HepG2 (cell line): ENCODE measurements at places on chromosomes 6 and 20.

DNA sequence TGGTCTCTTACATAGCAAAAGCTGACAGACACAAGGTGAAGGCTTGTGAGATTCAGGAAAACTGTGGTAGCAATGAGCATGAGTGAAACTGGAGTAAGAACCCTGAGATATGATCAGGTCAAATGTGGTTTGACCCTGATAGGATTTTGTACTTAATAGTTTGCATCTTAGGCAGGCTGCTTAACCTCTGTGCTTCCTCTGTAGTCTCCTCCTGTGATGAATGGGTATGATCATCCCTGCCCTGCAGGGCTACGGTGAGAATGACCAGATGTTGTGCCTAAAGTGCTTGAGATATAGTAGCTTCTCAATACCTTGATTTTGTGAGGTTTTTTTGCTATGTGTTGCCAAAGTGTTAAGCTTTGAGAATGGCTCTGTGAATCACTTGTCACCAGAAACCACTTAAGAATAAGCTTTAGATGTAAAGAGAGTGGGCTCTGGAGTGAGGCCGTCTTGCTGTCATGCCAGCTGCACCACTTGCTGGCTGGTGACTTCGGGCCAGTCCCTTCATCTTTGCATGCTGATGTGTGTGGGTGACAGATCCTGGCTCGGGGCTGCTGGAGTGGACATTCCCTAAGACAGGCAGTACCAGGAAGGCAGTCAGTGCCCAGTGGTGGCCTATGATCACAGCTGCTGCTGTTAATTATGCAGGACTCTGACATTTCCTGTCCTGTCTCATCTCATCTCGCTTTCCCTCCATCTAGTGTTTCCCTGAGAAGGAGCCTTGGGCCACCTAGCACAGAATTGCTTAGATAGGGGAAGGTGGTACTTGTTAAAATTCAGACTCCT, 254.7 kb downstream of the NFATC2 start:
- DNase-seq, result no peak
- no peak overlapping the region for H3K4me3 ChIP-seq
- H3K4me1 ChIP-seq, result no peaks in the 10 kb centered on the region
- H3K36me3 ChIP-seq, result no peaks in the 10 kb centered on the region
- no peak overlapping the region for H3K27ac ChIP-seq

DNA sequence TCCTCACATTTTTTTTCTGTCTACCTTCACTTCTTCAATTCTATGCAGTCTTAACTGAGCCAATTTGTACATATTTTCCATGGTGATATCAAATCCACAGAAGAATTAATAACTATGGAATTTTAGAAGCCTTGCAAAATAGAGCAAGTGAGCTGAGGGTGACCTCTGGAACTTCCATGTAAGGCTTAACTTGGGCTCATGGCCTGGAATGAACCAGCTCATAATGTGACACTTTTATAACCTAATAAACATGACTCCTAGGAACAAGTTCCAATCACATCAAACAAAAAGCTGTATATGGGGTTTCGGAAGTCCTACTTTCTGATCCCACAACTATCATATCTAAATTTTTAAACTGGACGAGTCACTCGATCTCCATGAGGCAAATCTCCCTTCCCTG, 232.4 kb downstream of the FOXA2 start:
- H3K27ac ChIP-seq, result no peak overlapping the region
- H3K27me3 ChIP-seq, result peaks cover 32% of the 10 kb centered on the region
- H3K4me1 ChIP-seq, result no peaks in the 10 kb centered on the region
- no peaks in the 10 kb centered on the region for H3K36me3 ChIP-seq
- no peak overlapping the region for H3K4me3 ChIP-seq
- no peak for DNase-seq

DNA sequence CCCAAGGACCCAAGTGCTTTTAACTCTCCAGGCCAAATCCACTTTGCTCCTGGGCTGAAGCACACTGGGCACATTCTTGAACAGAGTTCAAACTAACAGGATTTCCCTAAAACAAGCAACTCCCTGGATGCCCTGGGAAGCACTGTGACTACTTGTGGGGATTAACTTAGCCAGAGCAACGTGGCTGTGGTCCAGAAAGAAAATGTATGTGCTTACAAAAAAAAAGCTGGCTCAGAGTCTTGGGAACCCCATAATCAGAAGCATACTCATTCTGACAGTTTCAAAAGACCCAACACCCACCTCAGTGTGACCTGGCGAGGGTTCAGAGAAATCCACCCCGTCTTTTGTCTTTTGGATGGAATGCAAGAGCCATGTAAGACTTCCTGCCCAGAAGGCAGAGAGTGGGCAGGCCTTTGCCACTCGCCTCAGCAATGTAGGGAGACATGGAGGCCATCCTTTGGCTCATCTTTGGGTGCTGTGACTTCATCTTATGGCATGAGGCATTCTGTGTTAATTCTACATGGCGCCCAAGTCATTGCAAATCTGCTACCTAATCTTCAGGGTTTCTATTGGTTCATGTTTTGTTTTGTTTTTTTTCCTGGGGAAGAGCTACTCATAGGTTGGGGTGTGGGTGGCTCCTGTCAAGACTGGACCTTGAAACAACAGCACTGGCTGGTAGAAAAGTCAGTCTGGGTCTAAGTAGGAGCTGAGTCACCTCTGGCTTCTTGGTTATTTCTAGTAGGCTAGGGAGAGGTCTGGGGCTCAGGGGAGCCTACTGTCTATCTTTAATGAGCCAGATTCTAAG, 248.6 kb upstream of the SUPT3H start:
- no peak overlapping the region for H3K27ac ChIP-seq
- no peaks in the 10 kb centered on the region for H3K4me1 ChIP-seq
- no peaks in the 10 kb centered on the region for H3K27me3 ChIP-seq
- H3K36me3 ChIP-seq, result no peaks in the 10 kb centered on the region
- H3K4me3 ChIP-seq, result no peak overlapping the region
- DNase-seq, result no peak

DNA sequence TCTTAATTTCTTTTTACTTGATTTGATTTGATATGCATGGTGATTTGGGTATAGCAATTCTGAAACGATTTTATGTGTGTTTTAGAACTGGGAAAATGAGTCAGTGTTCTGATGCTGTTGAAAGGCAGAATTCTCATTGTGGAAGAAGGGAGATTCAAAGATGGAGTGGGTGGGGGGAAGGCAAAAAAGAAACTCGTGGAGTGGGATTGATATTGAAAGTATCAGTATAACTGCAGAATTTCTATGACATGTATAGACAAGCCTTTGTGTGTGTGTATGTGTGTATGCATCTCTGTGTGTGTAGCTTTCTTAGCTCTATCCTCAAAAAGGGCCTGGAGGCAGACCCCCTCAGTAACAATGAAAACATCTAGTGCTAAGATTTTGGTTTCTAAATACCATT, 184.3 kb upstream of the OLIG3 start:
- H3K4me3 ChIP-seq, result no peak overlapping the region
- H3K36me3 ChIP-seq, result no peaks in the 10 kb centered on the region
- H3K4me1 ChIP-seq, result peaks cover 9% of the 10 kb centered on the region
- no peaks in the 10 kb centered on the region for H3K27me3 ChIP-seq
- DNase-seq, result no peak
- H3K27ac ChIP-seq, result no peak overlapping the region

GRCh38 chr6:7449018-7449417, 59.4 kb downstream of the RIOK1 start:
- H3K36me3 ChIP-seq, result no peaks in the 10 kb centered on the region
- H3K27me3 ChIP-seq, result peaks cover 5% of the 10 kb centered on the region
- no peak overlapping the region for H3K4me3 ChIP-seq

GRCh38 chr6:1739680-1740079, 130.0 kb downstream of the FOXC1 start:
- no peak overlapping the region for H3K27ac ChIP-seq
- no peak overlapping the region for H3K4me3 ChIP-seq
- H3K4me1 ChIP-seq, result no peaks in the 10 kb centered on the region
- no peak for DNase-seq

DNA sequence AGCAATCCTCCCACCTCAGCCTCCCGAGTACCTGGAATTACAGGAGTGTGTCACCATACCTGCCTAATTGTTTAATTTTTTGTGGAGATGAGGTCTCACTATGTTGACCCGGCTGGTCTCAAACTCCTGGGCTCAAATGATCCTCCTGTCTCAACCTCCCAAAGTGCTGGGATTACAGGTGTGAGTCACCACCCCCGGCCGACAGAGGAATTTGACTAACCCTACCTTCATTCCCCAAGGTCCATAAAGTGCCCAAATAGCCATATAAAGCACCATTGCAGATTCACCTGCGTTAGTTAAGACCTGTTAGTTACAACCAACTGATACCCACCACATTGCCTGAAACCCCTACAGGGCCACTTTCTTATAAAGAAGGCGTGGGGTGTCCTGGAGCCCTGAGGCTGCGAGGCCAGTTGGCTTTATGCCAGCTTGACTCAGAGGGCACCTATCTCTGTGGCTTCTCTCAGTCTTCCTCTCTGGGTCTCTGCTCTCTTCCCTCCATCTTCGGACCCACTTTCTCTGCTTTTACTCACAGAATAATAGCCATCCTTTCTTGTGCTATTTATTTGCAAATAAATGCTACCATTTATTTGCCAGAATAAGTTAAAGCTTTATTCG, 65.6 kb downstream of the SLC2A10 start:
- H3K27ac ChIP-seq, result no peak overlapping the region
- no peak overlapping the region for H3K4me3 ChIP-seq

GRCh38 chr20:54228841-54229240, 21.0 kb downstream of the PFDN4 start:
- H3K4me3 ChIP-seq, result no peak overlapping the region
- H3K4me1 ChIP-seq, result peaks cover 8% of the 10 kb centered on the region

DNA sequence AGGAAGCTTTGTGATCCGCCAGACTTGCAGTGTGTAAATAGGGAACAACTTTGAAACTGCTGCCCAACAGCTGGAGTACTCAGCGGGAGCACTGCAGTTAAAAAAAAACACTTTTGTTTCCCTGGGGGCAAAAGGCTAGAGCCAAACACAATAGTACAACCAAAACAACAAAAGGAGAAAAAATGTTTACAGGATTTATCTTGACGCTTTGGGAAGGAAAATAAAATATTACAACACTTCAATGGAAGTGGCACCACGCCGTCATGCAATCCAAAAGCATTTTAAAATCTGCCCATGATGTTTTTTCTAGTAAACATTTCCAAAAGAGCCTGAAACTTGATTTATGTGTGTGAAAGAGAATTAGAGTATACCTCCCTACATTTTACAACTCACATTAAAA, 26.0 kb downstream of the PTPRK start:
- no peaks in the 10 kb centered on the region for H3K27me3 ChIP-seq
- DNase-seq, result no peak
- H3K4me3 ChIP-seq, result no peak overlapping the region
- H3K27ac ChIP-seq, result no peak overlapping the region
- peaks cover 3% of the 10 kb centered on the region for H3K36me3 ChIP-seq

- peak overlapping the region; percentile 61 for H3K4me3 ChIP-seq
- no peaks in the 10 kb centered on the region for H3K27me3 ChIP-seq
- peak; percentile 39 for DNase-seq
- H3K4me1 ChIP-seq, result peaks cover 44% of the 10 kb centered on the region
- peaks cover 13% of the 10 kb centered on the region; the same call in 2 of the 3 replicates for H3K36me3 ChIP-seq
- H3K27ac ChIP-seq, result no peak overlapping the region
These were observed 1.2 kb downstream of the TCFL5 start for GRCh38 chr20:62860391-62860923.

- H3K4me3 ChIP-seq, result no peak overlapping the region
- no peaks in the 10 kb centered on the region for H3K36me3 ChIP-seq
- no peak for DNase-seq
- H3K27ac ChIP-seq, result no peak overlapping the region
- H3K4me1 ChIP-seq, result no peaks in the 10 kb centered on the region
These were observed 147.8 kb downstream of the MACROD2 start for GRCh38 chr20:14142964-14143627.

DNA sequence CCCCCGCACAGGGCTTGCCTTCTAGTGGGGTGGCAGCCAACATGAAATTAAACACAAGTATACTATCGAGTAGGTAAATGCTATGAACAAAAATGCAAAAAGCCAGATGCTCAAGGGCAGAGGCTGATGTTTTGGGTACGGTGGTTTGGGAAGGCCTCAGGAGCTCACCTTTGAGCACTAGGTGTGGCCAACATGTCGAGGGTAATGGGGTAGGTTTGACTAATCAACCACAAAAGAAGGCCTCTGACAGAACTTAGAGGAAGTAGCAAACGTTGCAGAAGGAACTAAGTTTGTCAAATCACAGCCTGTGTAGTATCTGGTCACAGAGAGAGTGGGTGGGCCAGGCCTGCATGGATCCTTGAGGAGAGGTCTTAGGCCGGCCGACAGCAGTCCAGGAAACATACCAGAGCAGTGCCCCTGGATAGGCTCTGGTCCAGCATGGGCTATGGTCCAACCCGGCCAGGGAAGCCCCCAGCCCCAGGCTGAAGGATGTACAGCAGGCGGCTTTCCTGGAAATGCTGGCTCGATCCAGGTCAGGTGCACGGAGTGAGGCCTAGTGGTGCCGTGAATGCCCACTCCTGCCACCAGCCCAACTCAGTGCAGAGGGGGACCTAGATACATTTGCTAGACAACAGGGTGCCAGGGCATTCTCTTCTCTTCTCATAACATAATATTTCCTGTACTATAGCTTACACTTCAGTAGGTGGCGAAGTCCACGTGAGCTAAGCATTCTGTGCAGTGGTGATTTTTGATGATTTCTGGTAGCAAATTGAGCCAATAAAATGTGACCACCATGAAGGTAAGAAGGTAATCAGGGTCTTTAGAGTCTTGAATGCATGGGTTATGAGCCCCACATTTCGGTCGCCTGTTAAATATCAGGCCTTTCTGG, 56.3 kb upstream of the CD93 start:
- DNase-seq, result no peak
- H3K36me3 ChIP-seq, result no peaks in the 10 kb centered on the region
- H3K27me3 ChIP-seq, result 0 out of 3 replicates have a peak, but pooled peaks cover 10% of the 10 kb centered on the region
- no peak overlapping the region for H3K4me3 ChIP-seq
- no peak overlapping the region for H3K27ac ChIP-seq

GRCh38 chr6:2658788-2659187, 91.9 kb downstream of the MYLK4 start:
- peak; percentile 68 for DNase-seq
- H3K27me3 ChIP-seq, result no peaks in the 10 kb centered on the region; the same call in 1 of the 2 replicates
- no peak overlapping the region for H3K27ac ChIP-seq
